SHP77 treated with DMSO at 0.1 percent for 48 hours (cell line): ENCODE measurements at places on chromosomes 3 and 15.
A peak's percentile ranks its signal among the peaks of the same experiment; 100 is the strongest.

DNA sequence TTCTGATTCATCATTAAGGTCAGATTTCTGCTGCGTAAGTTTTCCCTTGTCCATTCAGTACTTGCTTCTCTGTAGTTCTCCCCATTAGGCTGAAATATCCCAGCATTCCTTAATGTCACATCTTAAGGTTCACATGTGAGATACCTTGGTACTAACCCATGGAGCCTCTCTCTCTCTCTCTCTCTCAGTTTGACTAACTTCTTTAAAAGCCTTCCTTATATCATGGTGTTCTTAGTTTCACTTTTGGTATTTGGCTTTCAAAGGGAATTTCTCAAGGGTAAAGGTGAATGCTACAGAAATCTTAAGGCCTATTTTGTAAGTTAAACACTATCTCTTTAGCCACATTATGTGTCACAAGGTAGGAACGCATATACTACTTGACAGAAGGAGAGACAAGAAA is 427.3 kb upstream of the ZNF717 start:
- DNase-seq: no peak

DNA sequence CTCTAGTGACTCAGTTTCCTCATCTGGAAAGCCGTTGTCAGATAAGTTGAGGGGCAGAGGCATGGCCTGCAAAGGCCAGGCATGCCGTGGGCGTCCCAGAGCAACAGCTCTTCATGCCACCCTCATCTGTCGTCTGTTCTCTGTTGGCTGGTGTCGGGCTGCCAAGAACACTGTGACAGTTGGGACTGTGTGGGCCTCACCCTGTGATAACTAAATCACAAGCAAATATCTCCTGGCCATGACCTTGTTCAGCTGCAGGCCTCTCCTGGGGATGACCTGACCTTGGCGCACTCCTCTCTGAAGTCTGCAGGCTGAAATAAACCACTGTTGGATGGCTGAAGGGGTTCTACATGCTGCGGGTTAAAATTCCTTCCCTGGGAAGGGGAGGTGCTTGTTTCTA is 145.9 kb downstream of the SHQ1 start:
- no peak for DNase-seq

DNA sequence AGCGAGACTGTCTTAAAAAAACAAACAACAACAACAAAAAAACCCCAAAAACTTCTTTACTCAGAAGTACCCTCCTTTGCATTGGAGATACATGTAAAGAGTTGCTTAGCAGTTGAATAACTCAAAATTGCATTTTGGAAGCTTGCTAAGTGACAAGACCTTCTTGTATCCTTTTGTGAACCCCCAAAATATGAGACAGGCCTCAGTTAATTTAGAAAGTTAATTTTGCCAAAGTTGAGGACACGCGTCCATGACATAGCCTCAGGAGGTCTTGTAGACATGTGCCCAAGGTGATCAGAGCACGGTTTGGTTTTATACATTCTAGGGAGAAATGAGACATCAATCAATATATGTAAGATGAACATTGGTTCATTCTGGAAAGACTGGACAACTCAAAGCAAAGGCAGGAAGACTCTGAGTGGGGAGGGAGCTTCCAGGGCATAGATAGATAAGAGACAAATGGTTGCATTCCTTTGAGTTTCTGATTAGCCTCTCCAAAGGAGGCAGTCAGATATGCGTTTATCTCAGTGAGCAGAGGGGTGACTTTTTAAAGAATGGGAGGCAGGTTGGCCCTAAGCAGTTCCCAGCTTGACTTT is 1.7 kb upstream of the ARF4 start:
- DNase-seq: no peak

GRCh38 chr3:42562047-42562907 is 19.5 kb downstream of the SEC22C start:
- no peak for DNase-seq

- DNase-seq: peak; percentile 2
Observed at GRCh38 chr3:25033407-25034029, 394.5 kb upstream of the RARB start.

DNA sequence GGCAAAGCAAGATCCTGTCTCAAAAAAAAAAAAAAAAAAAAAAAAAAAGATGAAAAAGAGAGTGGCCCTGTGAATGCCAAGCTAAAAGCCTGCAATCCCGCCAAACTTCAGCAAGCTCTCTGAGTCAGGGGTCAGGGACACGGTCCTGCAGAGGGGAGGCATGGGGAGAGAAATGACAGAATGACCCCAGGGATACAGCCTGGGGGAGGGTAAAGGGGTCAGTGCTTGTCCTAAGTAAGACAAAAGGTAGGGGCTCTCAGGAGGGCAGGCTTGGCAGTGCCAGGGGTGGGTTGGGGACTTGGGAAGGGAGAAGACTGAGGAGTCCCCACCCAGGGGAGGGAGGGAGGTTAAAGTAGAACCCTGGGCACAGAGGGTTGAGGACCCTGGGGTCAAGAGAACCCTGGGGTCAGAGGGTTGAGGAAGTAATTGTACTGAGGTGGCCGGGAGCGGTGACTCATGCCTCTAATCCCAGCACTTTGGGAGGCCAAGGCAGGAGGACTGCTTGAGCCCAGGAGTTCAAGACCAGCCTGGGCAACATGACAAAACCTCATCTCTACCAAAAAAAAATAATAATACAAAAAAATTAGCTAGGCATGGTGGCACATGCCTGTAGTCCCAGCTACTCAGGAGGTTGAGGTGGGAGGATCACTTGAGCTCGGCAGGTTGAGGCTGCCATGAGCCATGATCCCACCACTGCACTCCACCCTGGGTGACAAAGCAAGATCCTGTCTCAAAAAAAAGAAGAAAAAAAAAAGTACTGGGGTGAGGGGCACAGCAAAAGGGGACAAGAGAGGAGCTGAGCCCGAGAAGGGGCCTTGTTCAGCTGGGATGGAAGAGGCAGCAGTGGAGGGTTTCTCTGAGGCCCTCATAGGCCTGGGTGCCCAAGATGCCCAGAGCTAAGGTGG is 5.2 kb upstream of the SEMA3B start:
- no peak for DNase-seq

GRCh38 chr15:57323806-57324589 is 52.3 kb upstream of the CGNL1 start:
- DNase-seq: peak; percentile 86

DNA sequence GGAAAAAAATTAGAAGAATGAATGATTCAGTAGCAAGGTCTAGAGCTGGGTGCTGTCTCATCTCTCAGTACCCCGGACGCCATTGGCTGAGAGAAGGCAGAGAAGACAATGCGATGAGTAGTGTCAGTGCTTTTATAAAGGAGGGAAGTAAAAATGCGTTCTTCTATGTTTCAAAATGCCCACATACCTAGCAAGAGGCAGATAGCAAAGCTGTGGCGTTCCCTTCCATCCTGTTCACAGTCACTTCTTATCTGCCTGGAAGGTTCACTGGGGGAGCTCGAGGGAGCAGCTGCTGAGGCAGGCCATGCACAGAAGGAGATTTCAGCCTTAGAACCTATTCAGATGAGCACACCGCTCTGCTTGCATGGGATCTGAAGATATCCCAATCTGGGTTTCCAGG is 234.0 kb downstream of the RPLP1 start:
- no peak for DNase-seq

DNA sequence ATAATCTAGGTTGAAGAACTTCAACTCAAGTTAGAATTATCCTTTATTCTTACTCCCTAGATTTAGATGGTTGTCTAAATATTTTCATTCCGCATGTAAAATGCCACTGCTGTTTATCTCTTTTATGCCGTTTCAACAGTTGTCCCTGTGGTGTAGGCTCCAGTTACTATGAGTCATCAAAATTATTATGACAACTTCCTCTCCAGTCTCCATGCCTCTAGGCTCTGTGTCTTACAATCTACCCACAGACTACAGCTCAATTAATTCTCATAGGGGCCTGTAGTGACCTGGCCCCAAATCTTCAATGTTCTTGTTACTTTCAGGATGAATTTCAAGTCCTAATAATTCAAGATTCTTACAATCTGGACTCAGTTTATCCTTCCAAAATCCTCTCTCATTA is 105.8 kb upstream of the UNC13C start:
- no peak for DNase-seq

- no peak for DNase-seq
Observed at GRCh38 chr3:71118436-71118835, 465.1 kb downstream of the FOXP1 start.

- no peak for DNase-seq
Observed at GRCh38 chr3:73855813-73856212, 231.1 kb upstream of the PDZRN3 start.

DNA sequence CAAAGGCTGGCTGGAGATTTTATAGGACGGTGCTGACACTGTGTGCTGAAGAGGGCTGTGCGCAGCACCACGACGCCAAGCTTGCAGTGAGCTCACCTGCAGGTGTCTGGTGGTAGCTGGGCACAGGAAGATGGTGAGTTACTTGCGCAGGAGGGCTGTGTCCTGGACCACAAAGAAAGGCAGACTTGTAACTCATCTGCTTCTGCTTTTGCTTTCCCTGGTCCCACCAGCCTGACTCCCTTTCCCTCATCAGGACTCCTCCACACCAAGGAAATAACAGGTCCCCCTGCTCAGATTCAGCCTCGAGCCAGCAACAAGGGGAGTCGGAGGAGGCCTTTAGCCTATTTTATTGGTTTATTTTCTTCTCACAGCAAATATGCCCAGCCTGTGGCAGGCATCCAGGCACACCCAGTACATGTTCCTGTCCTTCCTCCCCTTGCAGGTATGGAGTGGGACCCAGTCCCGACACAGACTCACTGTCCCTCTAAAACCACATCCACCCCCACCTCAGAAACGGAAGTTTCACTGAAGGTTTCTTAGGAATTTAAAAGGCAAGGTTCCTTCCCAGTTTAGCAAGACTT is 35.6 kb upstream of the FLNB start:
- no peak for DNase-seq

DNA sequence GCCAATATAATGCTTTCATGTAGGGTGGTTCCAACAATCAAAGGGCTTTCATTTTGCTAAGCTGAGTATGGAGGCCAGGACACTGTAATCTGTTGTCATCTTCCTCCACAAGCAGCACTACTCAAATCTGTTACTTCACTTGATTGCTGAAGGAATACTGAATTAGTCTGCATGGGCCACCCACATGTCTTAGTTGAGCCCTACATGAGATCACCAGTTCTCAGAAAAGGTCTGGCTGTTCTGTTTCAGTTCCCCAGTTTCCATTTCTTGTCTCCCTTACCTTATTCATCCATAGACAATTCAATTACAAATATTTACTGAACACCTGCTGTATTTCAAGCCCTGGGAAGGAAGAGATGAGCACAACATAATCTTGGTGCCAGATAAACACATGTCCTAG is 119.2 kb downstream of the FHIT start:
- DNase-seq: no peak

GRCh38 chr15:38817427-38818156 is 253.0 kb upstream of the RASGRP1 start:
- DNase-seq: peak; percentile 23

DNA sequence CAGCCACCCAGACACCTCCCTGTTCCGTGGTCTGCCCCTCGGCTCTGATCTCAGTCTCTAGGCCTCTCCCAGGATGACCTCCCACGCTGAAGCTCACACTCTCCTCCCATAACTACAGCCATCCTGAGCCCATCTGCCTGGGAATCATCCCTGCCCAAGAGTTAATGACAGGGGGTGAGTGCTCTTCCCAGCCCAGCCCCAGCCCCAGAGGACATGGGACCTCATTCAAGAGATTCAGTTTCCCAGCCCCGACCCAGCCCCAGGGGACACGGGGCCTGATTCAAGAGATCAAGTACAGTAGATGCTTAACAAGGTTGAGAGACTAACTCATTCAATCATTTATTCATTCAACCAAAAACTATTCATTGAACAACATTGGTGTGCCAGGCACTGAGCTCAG is 272.0 kb downstream of the XXYLT1 start:
- DNase-seq: no peak

- DNase-seq: no peak
Observed at GRCh38 chr3:196203846-196204245, 7.4 kb downstream of the ZDHHC19 start.

DNA sequence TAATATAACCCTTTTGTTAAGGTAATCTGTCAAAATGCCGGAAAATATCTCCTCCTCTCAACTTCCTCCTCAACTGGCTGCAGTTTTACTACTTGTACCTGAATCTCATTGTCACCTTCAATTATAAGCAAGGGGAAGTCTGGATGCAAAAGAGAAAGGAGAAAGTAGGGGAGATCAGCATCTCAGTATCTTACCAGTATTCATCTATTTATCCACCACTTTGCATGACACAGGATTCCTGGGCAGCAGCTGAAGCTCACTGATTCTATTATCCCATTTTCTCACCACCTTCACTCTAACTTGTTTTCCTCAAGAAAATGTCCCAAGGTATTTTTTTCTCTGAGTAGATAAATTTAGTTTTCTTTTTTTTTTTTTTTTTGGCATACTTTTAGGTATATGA is 440.5 kb upstream of the CBLB start:
- no peak for DNase-seq

DNA sequence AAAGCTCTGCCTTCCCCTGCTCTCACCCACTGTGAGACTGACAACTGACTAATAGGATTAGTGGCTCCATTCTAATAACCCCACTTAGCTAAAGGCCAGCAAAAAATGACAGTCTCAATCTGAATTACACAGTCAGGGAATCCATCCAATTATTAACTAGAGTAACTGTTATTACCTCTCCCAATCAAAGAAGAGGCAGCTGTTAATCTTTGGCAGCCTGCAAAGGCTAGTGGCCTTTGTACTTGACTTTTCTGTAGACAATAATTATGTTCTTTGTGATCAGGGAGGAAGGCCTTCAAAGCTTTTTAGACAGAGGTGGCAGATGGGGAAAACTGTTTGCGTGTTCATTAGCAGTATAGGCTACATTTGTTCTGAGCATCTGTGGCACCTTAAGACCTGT is 177.7 kb downstream of the ISL2 start:
- DNase-seq: no peak

- DNase-seq: peak; percentile 8
Observed at GRCh38 chr3:38117748-38118420, 19.0 kb downstream of the ACAA1 start.

DNA sequence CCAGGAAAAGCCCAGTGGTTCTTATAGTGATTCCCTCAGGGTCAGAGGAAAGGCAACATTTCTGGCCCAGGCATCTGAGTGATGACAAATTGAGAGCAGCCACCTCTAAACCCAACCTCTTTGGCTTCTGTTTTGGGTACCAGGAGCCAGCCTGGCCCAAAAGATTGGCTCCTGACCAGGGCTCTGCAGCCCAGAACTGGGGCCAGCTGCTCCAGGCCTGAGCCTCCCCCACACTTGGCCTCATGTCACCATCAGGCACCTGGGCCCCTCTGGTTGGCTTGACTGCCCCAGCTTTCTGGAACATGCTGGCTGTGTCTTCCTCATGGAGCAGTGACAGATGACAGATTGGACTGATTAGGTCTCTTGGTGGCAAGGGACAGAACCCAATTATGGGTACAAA is 26.0 kb upstream of the HCN4 start:
- DNase-seq: no peak

- DNase-seq: peak; percentile 13
Observed at GRCh38 chr3:74041068-74041675, 416.4 kb upstream of the PDZRN3 start.
